ENCODE measurements at places on chromosomes 13 and 19.

DNA sequence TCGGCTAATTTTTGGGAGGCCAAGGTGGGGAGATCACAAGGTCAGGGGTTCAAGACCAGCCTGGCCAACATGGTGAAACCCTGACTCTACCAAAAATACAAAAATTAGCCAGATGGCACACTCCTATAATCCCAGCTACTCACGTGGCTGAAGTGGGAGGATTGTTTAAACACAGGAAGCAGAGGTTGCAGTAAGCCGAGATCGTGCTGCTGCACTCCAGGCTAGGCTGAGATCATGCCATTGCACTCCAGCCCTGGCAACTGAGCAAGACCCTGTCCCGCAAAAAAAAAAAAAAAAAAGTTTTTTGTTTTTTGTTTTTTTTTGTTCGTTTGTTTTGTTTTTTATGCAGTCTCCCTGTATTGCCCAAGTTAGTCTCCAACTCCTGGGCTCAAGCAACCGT is 21.2 kb downstream of the MAST1 start:
- no peak for DNase-seq

GRCh38 chr13:106569233-106570095 is 1.5 kb upstream of the ARGLU1 start:
- DNase-seq = no peak

DNA sequence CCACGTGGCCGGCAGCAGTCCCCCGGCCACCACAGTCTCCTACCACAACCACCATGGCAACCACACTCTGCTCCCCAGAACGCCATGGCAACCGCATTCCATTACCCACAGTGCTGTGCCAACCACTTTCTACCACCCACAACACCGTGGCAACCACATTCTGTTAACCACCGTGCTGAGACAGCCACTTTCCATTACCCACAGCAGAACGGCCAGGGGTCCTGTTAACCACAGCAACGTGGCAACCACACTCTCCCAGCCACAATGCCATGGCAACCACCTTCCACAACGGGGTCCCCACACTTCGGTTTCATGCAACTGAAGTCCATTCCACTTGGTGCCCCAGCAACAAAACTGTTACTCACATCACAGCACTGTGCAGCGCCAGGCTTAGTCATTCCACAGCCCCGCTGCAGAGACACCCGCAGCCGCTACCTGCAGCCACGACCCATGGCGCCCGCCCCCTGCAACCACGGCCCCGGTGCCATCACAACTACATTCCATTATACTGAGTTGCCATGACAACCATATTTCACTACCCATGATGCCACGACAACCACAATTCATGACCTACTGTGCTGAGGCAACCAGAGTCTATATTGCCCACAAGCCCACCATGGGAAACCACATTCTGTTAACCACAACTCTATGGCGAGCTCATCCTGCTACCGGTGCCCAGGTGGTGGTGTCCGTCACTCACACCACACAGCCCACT is 10.0 kb downstream of the DPF1 start:
- DNase-seq = peak; percentile 56

DNA sequence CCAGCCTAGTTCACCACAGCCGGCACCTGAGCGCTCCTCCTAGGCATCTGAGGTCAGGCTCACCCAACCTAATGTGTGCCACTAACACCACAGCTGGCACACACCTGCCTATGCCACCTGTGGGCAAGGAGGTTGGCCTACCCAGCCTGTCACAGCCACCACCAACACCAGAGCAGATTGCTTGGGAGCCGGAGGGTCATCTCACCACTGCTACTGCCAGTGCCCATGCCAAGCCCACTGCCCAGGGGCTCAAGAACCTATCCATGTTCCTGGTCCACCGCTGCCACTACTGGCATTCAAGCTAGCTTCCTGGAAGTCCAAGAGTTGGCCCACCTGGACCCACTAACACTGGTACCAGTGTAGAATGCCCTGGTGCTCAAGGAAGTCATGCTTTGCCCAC is 42.5 kb downstream of the F2RL3 start:
- no peak for DNase-seq

- DNase-seq = no peak
These were observed at the start of gene OXGR1 for GRCh38 chr13:96994017-96994857. OXGR1 (minus strand) TSS chr13:96994476; CDS start chr13:96987759, 6,717 bp downstream.

DNA sequence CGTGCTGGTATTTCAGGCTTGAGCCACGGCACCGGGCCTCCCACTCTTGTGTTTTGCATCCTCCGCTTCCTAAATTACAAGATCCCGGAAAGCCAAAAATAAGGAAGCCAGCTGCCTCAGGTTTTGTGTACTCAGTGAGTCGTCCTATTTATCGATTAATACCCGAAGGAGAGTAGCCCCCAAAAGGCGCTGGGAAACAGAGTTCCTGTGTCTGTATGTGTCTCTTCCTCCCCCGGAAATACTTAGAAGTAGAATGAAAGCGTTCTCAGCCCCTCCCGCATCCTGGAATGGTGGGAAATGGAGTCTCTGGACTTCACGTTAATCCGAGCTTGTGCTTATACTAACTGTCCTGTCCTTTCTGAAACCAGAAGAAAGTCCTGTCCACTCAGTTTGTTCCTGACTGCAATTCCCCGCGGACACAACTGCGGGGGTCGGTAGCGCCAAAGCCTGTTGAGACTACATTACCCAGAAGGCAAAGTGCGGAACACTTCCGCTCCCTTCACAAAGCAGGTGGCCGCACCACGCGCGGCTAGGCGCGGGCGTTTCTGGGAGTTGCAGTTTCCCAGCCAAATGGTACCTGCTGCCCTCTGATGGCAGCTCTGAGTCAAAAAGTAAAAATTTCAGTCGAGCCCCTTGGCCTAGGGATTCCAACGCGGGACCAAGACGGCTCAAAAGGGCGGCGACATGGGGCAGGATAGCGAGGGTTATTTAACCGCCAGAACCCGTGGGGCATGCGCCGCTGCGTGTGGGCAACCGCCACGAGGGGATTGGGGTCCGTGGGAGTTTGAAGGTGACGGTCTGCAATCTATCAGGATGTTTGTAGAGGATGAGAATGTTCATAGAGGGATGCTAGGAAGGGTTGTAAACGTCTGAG is 2.2 kb upstream of the GSK3A start:
- DNase-seq = peak; percentile 66

DNA sequence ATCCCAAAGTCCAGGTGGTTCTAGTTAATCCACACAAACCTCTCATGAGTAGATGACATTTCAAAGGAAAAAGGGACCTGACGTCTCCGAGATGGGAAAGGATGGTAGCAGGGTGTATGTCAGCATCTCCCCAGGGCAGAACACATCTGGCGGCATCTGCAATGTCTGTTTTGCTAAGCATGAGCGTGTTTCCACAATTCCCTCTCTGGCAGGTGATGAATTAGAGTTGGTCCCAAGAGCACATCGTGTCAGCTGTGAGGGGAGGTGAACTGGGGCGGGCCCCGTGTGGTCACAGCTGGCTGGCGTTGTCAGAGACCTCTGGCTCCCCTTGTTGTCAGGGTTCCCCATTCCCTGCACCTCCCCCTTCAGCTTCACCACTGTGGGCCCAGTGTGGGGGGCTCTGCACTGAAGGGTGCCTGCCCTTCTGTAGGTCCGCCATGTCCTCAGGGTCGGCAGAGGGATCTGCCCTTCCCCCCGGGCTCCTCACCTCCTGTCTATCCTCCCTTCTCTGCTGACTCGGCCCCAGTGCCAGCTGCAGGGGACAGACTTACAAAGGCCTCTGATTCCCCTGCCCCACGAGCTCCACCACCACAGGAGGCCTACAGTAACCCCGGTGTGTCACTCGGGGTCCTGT is 58.2 kb downstream of the CDADC1 start:
- DNase-seq = no peak

GRCh38 chr13:40158218-40158617 is 502.8 kb downstream of the COG6 start:
- no peak for DNase-seq

- no peak for DNase-seq
These were observed 9.9 kb upstream of the SHC2 start for GRCh38 chr19:470701-471100.

DNA sequence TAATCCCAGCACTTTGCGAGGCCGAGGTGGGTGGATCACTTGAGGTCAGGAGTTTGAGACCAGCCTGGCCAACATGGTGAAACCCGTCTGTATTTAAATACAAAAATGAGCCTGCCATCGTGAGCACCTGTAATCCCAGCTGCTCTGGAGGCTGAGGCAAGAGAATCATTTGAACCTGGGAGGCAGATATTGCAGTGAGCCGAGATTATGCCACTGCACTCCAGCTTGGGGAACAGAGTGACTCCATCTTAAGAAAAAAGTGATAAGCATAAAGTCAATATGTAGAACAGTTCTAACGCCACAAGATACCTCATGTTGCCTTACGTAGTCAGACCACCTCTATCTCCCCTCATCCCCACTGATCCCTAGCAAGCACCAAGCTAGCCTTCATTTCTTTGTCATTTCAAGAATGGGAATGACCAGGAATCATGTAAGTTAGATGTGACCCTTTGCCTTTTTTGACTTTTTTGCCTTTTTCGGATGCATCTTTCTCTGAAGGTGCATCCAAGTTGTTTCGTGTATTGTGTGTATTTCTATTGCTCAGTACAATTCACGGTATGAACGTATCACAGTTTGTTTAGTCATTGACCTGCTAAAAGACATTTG is 6.4 kb downstream of the RPL21 start:
- DNase-seq = no peak

GRCh38 chr13:93286047-93286446 is 59.4 kb downstream of the GPC6 start:
- no peak for DNase-seq

DNA sequence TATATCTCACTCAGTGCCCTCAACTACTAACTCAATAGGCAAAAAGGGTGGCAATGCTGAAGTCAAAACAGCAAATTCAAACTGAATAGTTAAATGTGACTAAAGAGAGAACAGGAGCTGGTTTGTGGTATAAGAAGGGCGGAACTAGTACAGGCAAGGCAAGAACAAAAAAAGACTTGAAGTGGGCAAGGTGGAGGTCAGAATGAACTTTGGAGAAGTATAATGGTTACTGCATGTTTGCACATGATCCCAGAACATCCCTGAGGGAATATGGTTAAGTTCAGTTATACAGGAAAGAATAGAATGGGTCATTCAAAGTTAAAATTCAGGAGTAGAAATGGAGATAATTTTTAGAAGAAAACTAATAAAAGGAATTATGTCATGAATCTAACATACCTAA is 85.5 kb downstream of the DIAPH3 start:
- DNase-seq = no peak

GRCh38 chr13:97307882-97308624 is 85.9 kb downstream of the MBNL2 start:
- no peak for DNase-seq

DNA sequence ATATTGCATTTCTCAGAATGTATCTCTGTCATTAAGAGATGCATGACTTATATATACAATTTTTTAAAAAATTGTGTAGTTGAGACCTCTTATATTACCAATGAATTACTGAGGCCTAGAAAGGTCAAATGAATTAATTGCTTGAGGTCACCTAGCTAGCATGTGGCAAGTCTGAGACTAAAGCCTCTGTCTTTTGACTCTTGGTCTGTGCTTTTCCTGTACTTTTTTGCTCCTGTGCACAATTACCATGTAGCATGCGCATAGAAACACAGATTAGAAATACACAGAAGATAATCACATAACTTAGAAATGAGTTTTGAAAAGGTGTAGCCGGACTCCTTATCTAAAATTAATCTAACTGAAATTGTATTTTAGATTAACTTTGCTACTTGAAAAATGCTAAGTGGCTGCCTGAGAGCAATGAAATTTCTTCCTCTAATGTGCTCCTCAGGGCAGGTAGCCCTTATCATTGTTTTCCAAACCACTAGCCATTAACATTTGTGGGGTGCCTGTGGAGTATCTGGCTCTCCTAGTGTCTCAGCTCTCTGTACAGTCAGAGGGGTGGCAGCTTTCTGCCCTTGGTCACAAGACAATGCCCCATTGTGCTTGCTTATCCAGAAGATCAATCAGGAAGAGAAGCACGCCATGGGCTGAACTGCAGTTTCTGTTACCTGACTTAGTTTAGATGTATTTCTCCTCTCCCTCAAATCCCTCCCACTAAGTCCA is 119.6 kb downstream of the RFC3 start:
- no peak for DNase-seq

Measured in activated CD8-positive, alpha-beta memory T cell treated with anti-CD3 and anti-CD28 coated beads for 1 hour (primary cell).